ENCODE measurements at places on chromosomes 7 and 10. TPM values are rescaled to one million over a fixed set of nuclear protein-coding genes. Genes with fewer than 3 reads are reported as not detected.

Gene GPNMB
- 236 TPM for total RNA-seq

Gene ARL4A
- 27.0 TPM for total RNA-seq

Gene SPOCK2
- total RNA-seq = 107 TPM

Gene EPHB6
- 12.1 TPM for total RNA-seq

Gene GPR141
- total RNA-seq = 8.6 TPM

Gene SPDYE2B
- total RNA-seq = not detected

Gene SOSTDC1
- 8.8 TPM for total RNA-seq

Gene SYCE1
- total RNA-seq = 0.47 TPM

Gene TIMM23B
- total RNA-seq = 15.5 TPM

Gene CAMK2G
- total RNA-seq = 36.6 TPM

Gene ZNF25
- 11.5 TPM for total RNA-seq

Gene TAS2R41
- total RNA-seq = not detected

Gene ITPRID1
- total RNA-seq = not detected

Gene C10orf53
- total RNA-seq = not detected

Gene SLC18A2
- 1.9 TPM for total RNA-seq

Gene CALU
- 239 TPM for total RNA-seq

Gene HECW1
- 0.29 TPM for total RNA-seq

Gene CALCR
- 0.16 TPM for total RNA-seq

Gene OR13A1
- total RNA-seq = not detected

Gene LIPA
- 117 TPM for total RNA-seq

Gene HOXA4
- total RNA-seq = 7.6 TPM

Gene PARD3
- 31.0 TPM for total RNA-seq

Gene IRF5
- total RNA-seq = 35.5 TPM

Gene SSBP1
- 96.2 TPM for total RNA-seq

Gene ATG9B
- 0.68 TPM for total RNA-seq

Gene LEP
- 0.16 TPM for total RNA-seq

Gene NAT16
- total RNA-seq = not detected

Gene PRSS2
- total RNA-seq = not detected

Gene RHOBTB1
- 13.1 TPM for total RNA-seq

Gene CCDC7
- 17.1 TPM for total RNA-seq

Gene NPC1L1
- 0.06 TPM for total RNA-seq

Gene KIAA1217
- total RNA-seq = 33.6 TPM

Gene CNNM1
- total RNA-seq = 0.94 TPM

Gene RSU1
- total RNA-seq = 73.7 TPM

Gene ABCA13
- total RNA-seq = 0.55 TPM

Gene MBL2
- not detected for total RNA-seq

Gene CACNB2
- total RNA-seq = 4.0 TPM

Gene CRCP
- 29.4 TPM for total RNA-seq

Gene NKX1-2
- not detected for total RNA-seq

Gene MGAM2
- 4.6 TPM for total RNA-seq

Gene NUB1
- total RNA-seq = 40.9 TPM

Gene SFTPD
- 878 TPM for total RNA-seq
